ENCODE measurements at places on chromosomes 2 and 18.

- DNase-seq: no peak
Observed at GRCh38 chr2:73033766-73034381, 37.6 kb downstream of the SFXN5 start.

DNA sequence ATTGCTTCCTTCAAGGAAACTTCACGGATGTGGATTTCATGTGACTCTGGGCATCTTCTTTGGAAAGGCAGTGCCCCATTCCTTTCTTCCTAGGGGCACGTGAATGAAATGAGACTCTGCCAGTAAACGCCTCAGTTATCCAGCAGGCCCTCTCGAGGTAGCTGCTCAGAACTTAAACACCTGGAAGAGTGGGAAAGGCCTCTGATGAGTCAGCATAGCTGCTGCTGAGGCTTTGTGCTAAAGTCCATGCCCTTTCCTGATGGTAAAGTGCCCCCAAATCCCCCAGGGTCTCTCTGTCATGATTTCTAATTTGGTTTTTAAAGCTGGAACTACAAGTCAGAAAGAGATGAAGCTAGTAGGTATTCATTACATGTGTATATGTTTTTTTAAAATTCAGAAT is 3.8 kb downstream of the SLC1A4 start:
- DNase-seq: no peak

- no peak for DNase-seq
Observed at GRCh38 chr18:36688020-36688965, 140.5 kb downstream of the TPGS2 start.

- DNase-seq: no peak
Observed at GRCh38 chr2:34070196-34070595, 471.1 kb upstream of the FAM98A start.

- no peak for DNase-seq
Observed at GRCh38 chr2:142997231-142997630, 119.8 kb downstream of the KYNU start.

DNA sequence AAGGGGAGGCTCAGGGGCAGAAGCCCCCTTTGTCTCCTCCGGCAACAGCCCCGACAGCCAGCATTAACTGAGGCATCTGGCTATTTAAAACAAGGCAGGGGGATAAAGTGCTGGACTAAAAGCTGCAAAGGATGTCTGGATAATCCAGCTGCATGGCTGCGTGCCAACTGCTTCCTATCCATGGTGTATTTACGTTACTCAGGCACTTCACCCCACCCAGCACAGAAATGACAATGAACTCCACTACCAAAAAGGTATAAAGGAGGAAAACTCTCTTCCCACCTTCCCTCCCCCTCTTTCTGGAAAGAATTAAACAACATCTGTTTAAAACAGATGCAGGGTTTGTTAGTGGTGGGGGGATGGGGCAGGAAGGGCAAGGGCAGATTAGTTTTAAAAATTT is 82.5 kb downstream of the SPRED2 start:
- no peak for DNase-seq

GRCh38 chr2:46481198-46482193 is 2.1 kb downstream of the TMEM247 start:
- DNase-seq: no peak

GRCh38 chr2:15666861-15667808 is 75.5 kb downstream of the DDX1 start:
- no peak for DNase-seq

GRCh38 chr2:8624855-8625398 is 56.9 kb upstream of the ID2 start:
- no peak for DNase-seq

GRCh38 chr2:166137331-166137730 is 9.5 kb upstream of the SCN1A start:
- DNase-seq: no peak

DNA sequence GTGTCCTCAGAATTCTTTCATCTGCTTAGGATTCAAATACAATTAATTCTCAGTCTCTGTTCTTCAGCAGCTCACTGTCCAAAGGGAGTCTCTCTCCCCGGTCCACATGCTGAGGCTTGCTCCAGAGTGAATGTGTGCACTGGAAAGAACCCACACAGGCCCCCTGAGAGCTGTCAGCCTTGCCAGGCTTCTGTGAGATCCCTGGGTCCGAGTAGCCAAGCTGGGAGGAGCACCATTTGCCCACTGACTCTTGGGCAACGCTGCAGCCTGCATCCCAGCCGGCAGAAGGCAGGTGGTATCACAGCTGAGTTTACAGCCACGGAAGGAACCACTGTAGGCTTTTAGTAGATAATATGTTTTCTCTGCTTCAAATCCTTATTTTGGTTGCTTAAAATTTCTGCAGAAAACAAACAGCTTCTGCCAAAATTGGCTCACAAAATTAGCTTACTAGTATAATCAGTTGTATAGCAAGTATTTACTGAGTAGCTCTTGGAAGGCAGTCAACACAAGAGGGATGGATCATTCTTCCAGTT is 21.4 kb upstream of the LTBP1 start:
- DNase-seq: no peak

- no peak for DNase-seq
Observed at GRCh38 chr2:33496726-33497125, 20.3 kb downstream of the RASGRP3 start.

DNA sequence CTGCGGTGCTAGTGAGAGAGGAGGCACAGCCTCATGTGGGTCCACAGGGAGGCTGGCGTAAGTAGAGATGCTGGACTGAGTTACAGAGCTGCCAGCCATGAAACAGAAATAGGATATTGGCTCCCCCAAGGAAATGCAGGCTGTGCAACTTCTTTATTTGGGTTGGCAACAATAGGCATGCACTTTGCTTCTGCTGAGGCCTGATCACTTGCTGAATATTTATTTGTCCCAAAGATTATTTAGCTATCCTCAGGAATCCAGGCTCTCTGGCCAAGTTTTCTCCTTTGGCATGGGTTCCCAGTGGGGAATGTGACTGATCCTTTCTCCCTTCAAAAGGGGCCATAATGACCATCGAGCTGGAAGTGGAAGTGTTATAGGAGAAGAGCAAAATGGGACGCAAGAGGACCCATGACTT is 60.0 kb downstream of the MAPK4 start:
- DNase-seq: no peak

GRCh38 chr18:48766026-48766425 is 184.7 kb downstream of the SMAD7 start:
- DNase-seq: no peak

GRCh38 chr2:58608146-58608545 is 367.0 kb upstream of the FANCL start:
- no peak for DNase-seq

GRCh38 chr2:216522892-216523502 is 24.4 kb downstream of the RPL37A start:
- DNase-seq: no peak

- no peak for DNase-seq
Observed at GRCh38 chr2:109419171-109419756, 194.5 kb downstream of the SEPTIN10 start.

DNA sequence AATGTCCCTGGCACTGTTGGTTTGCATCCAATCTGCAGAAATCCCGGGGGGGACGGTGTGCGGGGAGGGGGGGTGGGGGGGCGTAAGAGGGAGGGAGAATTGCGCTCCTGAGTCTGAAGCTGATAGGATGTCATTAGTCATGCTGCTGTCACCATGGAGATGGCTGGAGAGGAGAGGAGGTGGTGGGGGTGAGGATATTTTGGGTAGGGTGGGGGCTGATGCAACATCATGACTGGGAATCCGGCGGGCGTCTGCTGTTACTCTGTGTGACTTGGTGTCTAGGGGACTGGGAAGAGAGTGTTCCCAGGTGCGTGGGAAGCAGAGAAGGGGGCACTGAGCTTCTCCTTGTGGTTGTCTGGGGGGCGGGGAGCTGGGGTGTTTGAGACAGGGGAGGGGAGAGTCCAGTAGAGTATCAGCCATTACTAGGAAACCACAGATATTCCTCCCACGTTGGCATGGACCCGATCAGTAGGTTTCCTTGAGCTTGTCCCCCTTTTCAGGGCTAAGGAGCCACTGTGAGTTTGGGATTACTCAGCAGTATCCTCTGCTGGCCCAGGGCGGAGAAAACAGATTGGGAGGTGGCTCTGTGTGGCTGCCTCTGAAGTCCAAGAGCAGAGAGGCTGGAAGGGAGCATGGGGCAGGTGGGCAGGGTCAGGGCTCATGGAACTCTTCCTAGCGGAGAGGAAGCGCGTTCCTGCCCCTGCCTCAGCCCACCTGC is 18.9 kb downstream of the TET3 start:
- no peak for DNase-seq

- no peak for DNase-seq
Observed at GRCh38 chr2:117933884-117934354, 80.0 kb downstream of the CCDC93 start.

GRCh38 chr2:47193607-47194006 is 38.5 kb upstream of the STPG4 start:
- DNase-seq: no peak

DNA sequence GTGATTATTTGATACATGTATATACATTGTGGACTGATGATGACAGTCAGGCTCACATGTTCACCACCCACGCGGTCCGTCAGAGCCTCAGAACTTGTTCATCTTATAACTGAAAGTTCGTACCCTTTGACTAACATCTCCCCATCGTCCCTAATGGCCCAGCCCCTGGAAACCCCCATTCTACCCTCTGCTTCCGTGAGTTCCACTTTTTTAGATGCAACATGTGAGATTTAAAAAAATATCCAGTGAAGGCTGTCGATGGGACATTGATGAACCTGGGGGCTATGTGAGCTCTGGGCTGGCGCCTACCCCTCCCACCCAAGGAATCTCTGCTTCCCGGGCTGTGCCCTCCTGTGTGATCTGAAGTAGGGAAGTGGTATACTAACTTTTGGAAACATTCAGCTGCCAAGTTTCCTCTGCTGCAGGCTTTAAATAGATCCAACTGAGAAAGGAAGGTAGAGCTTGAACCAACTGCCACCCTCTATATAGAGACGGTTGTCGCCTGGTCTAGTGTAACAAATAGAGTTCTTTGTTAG is 163.8 kb downstream of the FAM210A start:
- DNase-seq: no peak

DNA sequence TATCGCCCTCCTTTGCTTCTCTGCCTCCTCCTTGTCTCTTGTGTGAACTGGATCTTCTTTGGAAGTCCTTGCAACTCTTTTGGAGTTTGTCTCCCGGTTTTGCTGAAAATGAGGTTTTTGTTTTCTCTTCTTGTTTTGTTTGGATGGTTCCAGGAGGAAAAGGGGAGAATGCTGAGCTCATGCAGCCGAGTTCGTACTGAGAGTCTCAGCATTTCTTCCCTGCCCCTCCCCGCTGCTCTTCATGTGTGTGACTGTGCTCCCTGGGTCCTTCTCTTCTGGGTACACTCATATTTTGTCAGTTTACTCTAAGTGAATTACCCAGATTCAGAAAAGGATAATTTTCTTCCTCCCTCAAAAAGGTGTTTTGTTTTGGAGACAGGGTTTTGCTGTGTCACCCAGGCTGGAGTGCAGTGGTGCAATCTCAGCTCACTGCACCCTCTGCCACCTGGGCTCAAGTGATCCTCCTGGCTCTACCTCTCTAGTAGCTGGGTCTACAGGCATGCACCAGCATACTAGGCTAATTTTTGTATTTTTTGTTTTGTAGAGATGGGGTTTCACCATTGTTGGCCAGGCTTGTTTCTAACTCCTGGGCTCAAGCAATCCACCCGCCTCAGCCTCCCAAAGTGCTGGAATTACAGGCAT is 142.9 kb upstream of the IL1R2 start:
- DNase-seq: no peak

GRCh38 chr2:55428258-55428657 is 8.6 kb upstream of the CCDC88A start:
- DNase-seq: no peak

DNA sequence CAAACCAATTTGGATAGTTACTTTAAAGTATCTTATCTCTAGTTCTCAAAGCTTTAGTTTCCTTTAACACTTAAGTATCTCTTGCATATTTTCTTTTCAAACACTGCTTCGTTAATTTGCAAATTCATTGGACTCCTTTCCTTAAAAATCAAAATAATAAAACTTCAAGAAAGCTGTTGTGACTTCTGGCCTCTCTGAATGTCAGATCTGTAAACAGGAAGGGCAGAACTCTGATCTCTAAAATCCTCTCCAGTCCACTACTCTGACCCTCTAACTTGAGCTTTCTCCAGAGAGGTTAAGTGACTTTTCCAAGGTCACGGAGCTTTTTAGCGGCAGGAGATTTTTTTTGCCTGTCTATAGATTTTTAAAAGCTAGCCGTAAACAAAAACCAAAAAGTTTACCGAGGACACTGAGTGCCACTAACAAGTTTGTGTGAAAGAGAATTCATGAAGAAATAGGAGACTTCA is 155.5 kb downstream of the TGIF1 start:
- DNase-seq: no peak

- DNase-seq: no peak
Observed at GRCh38 chr2:149579972-149580882, 7.3 kb downstream of the MMADHC start.

DNA sequence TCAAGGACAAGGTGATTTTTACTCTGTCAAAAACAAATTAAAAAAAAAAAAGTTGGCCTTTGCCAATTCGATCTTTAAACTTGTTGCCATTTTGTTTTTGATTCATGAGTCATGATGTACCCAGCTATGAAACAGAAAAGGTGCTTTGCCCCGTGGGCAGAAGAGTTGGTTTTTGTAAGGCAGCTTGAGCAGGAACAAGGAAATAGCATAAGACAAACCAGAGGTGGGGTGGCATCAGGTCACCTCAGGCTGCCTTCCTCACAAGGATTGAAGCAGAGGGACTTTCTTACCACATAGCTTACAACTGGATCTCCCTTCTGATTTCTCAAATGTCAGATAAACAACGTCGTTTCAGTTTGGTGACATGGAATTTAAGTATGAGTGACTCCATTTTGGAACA is 123.8 kb downstream of the ARL4C start:
- DNase-seq: peak; percentile 8

DNA sequence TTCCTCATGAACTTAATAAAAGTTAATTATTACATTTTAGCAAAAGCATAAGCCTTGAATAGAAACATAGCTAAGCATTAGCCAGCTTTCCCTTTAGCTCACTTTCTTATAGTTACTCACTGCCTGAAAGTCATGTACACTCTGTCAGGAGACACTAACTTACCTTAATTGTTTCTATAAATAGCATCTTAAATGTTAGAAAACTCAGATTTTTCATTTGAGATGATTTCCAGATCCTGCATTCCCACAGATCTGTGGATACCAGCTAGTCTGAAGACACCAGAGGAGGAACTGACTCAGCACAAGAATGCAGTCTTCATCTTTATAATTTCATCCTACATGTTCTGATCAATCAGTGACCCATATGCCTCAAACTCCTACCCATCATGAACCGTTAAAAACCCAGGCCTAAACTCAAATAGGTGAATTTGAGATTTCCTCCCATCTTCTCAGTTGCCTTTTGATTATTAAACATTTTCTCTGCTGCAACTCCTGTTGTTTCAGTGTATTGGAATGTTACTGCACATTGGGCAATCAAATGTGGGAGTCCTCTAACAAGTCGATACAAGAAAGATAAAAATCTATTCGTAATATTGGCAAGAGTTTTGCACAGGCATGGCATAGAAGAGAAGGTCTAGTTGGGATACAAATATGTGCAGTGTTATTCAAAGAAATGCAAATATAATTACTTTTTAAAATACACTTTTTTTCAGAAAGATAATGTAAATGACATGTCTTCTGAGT is 857.4 kb upstream of the CDH2 start:
- no peak for DNase-seq

DNA sequence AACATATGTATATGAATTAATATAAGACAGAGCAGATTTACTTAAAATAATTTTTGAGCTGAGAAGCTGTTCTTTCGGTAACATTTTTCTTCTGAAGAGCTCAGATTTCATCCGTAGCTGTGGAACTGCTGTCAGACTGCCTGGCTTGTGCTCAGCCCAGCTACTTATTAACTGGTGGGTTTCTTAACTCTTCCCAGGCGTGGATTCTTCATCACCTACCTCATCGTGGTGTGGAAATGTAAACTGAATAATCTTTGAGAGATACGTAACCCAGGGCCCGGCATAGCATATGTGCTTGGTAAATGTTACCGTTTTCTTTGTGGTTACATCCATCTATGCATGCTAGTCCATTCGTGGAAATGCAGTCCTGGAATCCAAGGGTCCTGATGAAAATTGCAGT is 145.0 kb downstream of the MCFD2 start:
- no peak for DNase-seq
